Muscle of leg (tissue), 16 donors: ENCODE measurements at places on chromosomes 3 and 15. TPM values are rescaled to one million over a fixed set of nuclear protein-coding genes. Genes with fewer than 3 reads are reported as not detected.

GRCh38 chr3:39135170-39135805 lies 18.1 kb downstream of the CSRNP1 start:
- H3K36me3 ChIP-seq: peaks cover 5% of the 10 kb centered on the region
- H3K27ac ChIP-seq: no peak overlapping the region
- H3K27me3 ChIP-seq: no peaks in the 10 kb centered on the region
- DNase-seq: no peak
- H3K4me3 ChIP-seq: no peak overlapping the region

DNA sequence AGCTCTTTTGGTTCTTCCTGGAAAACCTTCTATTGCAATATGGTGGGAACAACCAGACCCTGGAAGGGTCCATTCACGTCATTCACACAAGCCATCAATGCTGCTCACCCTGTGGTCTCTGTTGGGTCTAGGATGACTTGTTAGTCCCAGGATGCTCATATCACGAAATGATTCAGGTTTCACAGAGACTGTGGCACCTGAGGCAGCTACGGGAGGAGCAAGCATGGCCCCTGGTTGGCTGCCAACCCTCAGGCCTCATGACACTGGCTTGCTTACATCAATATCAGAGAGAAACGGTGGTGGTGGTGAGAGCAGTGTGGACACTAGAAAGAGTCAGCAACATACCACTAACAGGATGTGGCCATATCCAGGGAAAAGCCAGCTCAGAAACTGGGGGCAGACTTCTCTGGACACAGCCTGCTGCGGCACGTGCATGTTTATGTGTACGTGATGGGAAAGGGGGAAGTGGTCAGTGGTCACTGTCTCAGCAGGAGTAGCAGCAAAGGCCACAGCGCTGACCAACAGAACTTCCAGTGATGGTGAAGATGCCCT lies 208.9 kb upstream of the ST8SIA2 start:
- H3K4me1 ChIP-seq: peaks cover 13% of the 10 kb centered on the region
- no peaks in the 10 kb centered on the region for H3K27me3 ChIP-seq
- no peak overlapping the region for H3K27ac ChIP-seq
- H3K4me3 ChIP-seq: no peak overlapping the region
- DNase-seq: no peak
- no peaks in the 10 kb centered on the region for H3K36me3 ChIP-seq

- no peak overlapping the region for H3K27ac ChIP-seq
- peaks cover 5% of the 10 kb centered on the region for H3K4me1 ChIP-seq
- H3K4me3 ChIP-seq: no peak overlapping the region
- H3K36me3 ChIP-seq: no peaks in the 10 kb centered on the region
Measured at GRCh38 chr3:170529346-170529745, 56.5 kb downstream of the SLC7A14 start.

Gene DZIP1L
- total RNA-seq: 12.8 TPM

- H3K27ac ChIP-seq: no peak overlapping the region
- H3K36me3 ChIP-seq: peaks cover 10% of the 10 kb centered on the region
- peaks cover 6% of the 10 kb centered on the region for H3K4me1 ChIP-seq
- H3K4me3 ChIP-seq: no peak overlapping the region
- no peaks in the 10 kb centered on the region for H3K27me3 ChIP-seq
- DNase-seq: no peak
Measured at GRCh38 chr3:185753354-185753753, 71.5 kb downstream of the IGF2BP2 start.

- no peaks in the 10 kb centered on the region for H3K4me1 ChIP-seq
- H3K27ac ChIP-seq: no peak overlapping the region
- DNase-seq: no peak
- no peaks in the 10 kb centered on the region for H3K36me3 ChIP-seq
- H3K4me3 ChIP-seq: no peak overlapping the region
- H3K27me3 ChIP-seq: no peaks in the 10 kb centered on the region
Measured at GRCh38 chr15:31609258-31609681, 282.6 kb downstream of the KLF13 start.

- no peaks in the 10 kb centered on the region for H3K36me3 ChIP-seq
- no peak overlapping the region for H3K27ac ChIP-seq
- H3K4me1 ChIP-seq: peaks cover 4% of the 10 kb centered on the region
- DNase-seq: no peak
- no peaks in the 10 kb centered on the region for H3K27me3 ChIP-seq
Measured at GRCh38 chr3:177624528-177625495, 427.5 kb upstream of the TBL1XR1 start.

Gene GOLGA6L4
- 0.66 TPM for total RNA-seq

- DNase-seq: no peak
- H3K4me1 ChIP-seq: no peaks in the 10 kb centered on the region
- no peak overlapping the region for H3K27ac ChIP-seq
- H3K36me3 ChIP-seq: no peaks in the 10 kb centered on the region
Measured at GRCh38 chr15:43267439-43267838, 711 bp upstream of the TGM5 start.

DNA sequence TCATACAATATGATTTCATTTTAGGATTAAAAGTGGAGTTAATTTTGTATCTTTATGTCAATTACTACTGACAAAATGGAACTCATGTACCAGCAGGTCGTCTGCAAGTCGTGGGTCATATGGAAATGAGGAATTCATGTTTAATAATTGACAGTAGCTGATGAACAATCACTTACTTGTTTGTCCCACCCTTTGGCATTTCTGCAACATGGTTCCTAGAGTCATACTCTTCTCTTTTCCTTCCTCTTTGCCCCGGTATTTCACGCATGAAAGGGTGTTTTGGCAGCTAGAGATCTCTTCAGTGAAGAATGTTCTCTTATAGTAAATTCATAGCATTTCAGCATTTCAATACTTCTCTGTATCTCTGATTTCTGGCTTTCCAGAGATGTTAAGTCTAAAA lies 133.3 kb upstream of the SLC24A5 start:
- no peak overlapping the region for H3K4me3 ChIP-seq
- no peak overlapping the region for H3K27ac ChIP-seq
- DNase-seq: peak; percentile 12
- H3K4me1 ChIP-seq: no peaks in the 10 kb centered on the region

DNA sequence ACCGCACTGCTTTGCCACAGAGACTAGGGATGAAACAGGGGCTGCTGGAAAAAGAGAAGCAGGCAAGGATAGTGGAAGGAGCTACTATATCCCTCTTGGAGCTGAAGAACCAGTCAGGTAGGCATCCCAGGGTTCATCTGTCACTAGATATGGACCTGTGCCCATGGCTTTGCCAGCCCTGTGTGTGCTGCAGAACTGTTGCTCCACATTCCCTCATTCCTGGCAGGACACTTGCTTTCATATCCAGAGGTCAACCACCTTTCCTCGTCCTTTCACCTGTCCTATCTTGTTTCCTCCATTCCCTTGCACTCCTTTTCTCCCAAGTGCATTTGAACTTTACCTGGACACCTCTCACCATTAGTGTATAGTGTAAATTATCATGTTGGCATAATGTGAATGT lies 12.0 kb downstream of the SNRK start:
- no peak overlapping the region for H3K4me3 ChIP-seq
- no peak overlapping the region for H3K27ac ChIP-seq
- DNase-seq: no peak
- H3K36me3 ChIP-seq: peaks cover 3% of the 10 kb centered on the region

DNA sequence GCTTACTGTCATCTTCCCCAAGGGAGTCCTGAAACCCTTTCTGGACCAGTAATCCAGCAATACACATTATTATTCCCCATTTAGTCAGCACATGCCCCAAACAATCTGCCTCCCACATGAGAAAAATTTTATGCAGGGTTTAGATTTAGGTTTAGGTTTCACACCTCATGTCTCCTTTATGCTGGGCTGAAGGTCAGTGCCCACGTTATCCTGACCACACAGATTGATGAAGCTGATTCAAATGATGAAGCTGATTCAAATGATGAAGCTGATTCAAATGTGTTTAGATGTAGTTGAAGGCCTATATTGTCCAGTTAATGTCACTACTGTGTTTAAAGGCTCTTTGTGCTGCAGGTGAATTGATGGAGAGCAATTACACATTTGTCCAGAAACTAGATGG lies 18.1 kb upstream of the ZBED2 start:
- no peaks in the 10 kb centered on the region for H3K27me3 ChIP-seq
- H3K27ac ChIP-seq: no peak overlapping the region

DNA sequence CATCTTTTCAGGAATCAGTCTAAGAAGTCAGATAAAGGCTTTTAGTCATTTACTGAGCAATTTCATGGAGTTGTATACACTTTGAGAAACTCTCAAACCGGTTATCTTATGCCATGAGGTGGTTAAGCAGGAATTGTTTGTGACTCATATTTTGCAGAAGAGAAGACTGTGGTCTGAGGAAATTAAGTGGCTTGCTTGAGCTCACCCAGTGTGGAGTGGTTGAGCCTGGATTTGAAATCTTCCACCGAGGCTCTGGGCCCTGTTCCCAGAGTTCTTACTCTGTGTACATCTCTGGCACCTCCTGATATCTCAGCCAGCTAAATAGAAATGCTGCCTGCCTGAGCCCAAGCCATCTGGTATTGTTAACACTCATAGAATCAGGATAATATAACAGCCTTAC lies 37.8 kb upstream of the BCL6 start:
- no peaks in the 10 kb centered on the region for H3K36me3 ChIP-seq
- no peak overlapping the region for H3K4me3 ChIP-seq
- DNase-seq: no peak
- no peak overlapping the region for H3K27ac ChIP-seq

Gene TGM4
- not detected for total RNA-seq

- H3K36me3 ChIP-seq: no peaks in the 10 kb centered on the region
- no peaks in the 10 kb centered on the region for H3K4me1 ChIP-seq
- H3K27ac ChIP-seq: no peak overlapping the region
Measured at GRCh38 chr3:20773320-20773984, 587.4 kb upstream of the SGO1 start.

DNA sequence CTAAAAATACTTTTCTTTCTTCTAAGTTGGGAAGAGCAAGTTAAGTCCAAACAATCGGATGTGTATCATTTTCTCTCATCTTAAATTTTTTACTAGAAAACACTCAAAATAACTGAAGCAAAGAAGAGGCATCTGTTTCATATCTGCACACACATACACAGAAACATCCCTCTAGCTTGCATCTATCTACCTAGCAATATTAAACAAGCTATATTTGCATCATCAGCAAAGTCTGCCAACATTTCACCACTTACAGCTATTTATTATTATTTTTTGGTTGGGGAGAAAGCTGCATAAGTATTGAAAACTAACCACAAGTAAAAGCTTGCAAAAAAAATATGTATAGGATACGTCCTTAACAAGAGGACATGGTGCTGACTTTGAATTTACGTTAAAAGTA lies 1.9 kb downstream of the GOLIM4 start:
- no peak overlapping the region for H3K27ac ChIP-seq
- no peaks in the 10 kb centered on the region for H3K27me3 ChIP-seq
- H3K36me3 ChIP-seq: no peaks in the 10 kb centered on the region
- peaks cover 2% of the 10 kb centered on the region for H3K4me1 ChIP-seq

- H3K36me3 ChIP-seq: peaks cover 57% of the 10 kb centered on the region
- peak; percentile 86 for DNase-seq
- no peak overlapping the region for H3K4me3 ChIP-seq
- peaks cover 47% of the 10 kb centered on the region for H3K4me1 ChIP-seq
- peak overlapping the region; percentile 89 for H3K27ac ChIP-seq
Measured at GRCh38 chr15:60374628-60375081, 23.1 kb downstream of the ANXA2 start.

DNA sequence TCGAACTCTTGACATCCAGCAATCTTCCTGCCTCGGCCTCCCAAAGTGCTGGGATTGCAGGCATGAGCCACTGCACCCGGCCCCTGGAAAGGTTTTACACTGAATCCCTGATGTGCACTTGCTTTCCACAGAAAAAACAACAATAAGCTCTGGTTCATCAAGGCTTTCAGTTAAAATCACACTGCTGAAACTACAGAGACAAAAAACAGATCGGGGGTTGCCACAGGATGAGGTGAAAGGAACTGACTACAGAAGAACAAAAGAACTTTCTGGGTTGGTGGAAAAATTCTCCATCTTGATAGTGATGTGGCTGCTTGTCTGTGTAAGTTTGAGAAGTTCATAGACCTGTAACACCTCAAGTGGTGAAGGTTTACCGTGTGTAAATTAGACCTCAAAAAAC lies 2.9 kb downstream of the RAB43 start:
- H3K36me3 ChIP-seq: peaks cover 9% of the 10 kb centered on the region
- no peak overlapping the region for H3K4me3 ChIP-seq
- peaks cover 21% of the 10 kb centered on the region for H3K4me1 ChIP-seq
- DNase-seq: no peak
- no peaks in the 10 kb centered on the region for H3K27me3 ChIP-seq
- H3K27ac ChIP-seq: no peak overlapping the region

Gene GPR156
- 2.1 TPM for total RNA-seq

Gene THRB
- total RNA-seq: 3.1 TPM

Gene PLAAT1
- total RNA-seq: 24.3 TPM

Gene CFAP161
- 0.58 TPM for total RNA-seq

Gene RETNLB
- total RNA-seq: not detected

GRCh38 chr3:151896246-151897012 lies 23.0 kb downstream of the SUCNR1 start:
- no peaks in the 10 kb centered on the region for H3K27me3 ChIP-seq
- no peaks in the 10 kb centered on the region for H3K4me1 ChIP-seq
- H3K27ac ChIP-seq: no peak overlapping the region

DNA sequence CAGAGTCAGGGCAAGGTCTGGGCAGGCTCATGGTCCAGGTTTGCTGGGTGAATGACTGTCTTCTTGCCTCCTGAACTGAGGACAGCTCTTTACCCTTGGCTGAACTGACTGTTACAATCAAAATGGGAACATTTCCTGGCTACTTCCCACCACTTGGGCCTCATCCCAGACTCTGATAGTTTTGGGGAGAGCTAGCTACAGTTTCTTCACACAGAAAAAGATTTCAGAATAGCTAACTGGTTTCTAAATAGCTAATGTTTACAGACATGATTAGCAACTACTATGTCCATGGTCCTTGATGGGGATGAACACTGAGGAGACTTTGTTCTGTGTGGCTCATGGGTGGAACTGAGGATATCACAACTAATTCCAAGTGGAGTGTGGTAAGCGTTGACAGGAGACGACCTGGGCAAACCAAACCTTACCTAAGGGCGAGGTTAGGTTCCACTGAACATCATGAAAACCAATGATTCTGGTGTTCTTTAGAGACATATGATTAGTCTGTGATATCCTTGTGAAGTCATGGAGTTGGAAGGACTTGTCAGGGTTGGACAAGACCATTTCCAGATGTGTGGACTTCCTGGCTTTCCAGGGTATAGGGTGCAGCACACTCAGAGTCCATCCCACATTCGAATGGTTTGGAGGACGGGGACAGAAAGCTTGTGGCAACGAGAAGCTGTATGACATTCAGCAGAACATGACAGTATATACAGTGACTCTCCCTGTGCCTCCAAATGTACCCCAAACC lies 7.3 kb downstream of the ALPK3 start:
- H3K27me3 ChIP-seq: no peaks in the 10 kb centered on the region
- peaks cover 69% of the 10 kb centered on the region for H3K36me3 ChIP-seq
- H3K27ac ChIP-seq: peak overlapping the region; percentile 96
- peaks cover 87% of the 10 kb centered on the region for H3K4me1 ChIP-seq
- DNase-seq: peak; percentile 98

GRCh38 chr3:140081887-140082286 lies 146.9 kb downstream of the CLSTN2 start:
- no peak for DNase-seq
- peaks cover 2% of the 10 kb centered on the region for H3K27me3 ChIP-seq
- no peak overlapping the region for H3K4me3 ChIP-seq
- no peaks in the 10 kb centered on the region for H3K4me1 ChIP-seq

Gene LRRC31
- not detected for total RNA-seq
